ENCODE measurements at places on chromosomes 3 and 15.

DNA sequence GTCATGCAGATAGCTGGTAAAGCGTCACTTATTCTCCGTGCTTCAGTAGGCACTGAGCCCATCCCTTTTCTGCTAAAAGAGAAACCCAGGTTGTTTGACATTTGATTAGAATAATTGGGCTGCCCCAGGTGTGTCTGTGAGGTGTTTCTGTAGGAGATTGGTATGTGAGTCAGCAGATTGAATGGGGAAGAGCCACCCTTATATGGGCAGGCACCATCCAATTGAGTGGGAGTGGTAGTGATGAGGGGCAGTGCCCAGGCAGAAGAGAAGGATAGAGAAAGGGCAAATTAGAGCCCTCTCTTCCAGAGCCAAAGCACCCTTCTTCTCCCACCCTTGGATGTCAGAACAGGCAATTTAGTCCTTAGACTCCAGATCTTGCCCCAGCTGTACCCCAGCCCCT is 384.3 kb upstream of the GBE1 start:
- DNase-seq: no peak

- no peak for DNase-seq
These were observed 391.5 kb downstream of the ERC2 start for GRCh38 chr3:56076746-56077145.

- no peak for DNase-seq
These were observed 60.8 kb upstream of the ARHGEF3 start for GRCh38 chr3:56862352-56863062.

DNA sequence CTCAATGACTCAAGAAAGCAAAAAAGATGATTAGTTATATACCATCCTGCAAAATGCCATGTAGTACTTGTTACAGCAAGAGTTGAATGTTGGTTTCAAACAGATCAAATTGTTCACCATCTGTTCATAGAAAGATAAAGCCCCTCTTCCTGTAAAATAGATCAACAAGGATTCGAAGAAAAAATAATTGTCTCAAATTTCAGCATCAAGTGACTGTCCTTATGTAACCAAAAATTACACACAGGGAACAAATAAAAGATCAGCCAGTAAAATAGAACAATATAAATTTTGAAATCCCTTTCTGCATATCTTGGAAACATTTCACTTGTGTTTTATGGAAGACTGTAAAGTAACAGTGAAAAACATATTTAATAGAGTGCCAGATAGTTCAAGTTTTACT is 165.1 kb upstream of the STAC start:
- no peak for DNase-seq

- DNase-seq: no peak
These were observed 9.8 kb downstream of the PLA2G4E start for GRCh38 chr15:42011074-42011473.

DNA sequence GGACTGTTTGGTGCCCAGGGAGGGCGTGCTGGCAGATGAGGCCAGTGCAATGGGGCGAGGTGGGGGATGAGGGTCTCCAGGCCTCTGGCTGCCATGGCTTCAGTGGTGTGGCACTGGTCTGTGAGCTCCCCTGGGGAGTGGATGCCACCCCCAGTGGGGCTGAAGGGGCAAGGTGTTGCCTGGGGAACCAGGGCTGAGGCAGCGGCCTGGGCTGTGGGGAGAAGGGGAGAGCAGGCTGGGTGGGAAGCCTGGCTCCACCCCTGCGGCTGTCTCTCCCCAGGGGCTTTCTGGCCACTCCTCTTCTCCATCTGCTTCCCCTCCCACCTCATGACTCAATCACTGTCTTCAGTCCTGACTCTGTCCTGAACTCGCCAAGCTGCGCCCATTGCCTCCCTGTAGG is 88.4 kb upstream of the TLE3 start:
- no peak for DNase-seq

GRCh38 chr3:127821394-127821793 is 921 bp downstream of the MGLL start:
- no peak for DNase-seq

DNA sequence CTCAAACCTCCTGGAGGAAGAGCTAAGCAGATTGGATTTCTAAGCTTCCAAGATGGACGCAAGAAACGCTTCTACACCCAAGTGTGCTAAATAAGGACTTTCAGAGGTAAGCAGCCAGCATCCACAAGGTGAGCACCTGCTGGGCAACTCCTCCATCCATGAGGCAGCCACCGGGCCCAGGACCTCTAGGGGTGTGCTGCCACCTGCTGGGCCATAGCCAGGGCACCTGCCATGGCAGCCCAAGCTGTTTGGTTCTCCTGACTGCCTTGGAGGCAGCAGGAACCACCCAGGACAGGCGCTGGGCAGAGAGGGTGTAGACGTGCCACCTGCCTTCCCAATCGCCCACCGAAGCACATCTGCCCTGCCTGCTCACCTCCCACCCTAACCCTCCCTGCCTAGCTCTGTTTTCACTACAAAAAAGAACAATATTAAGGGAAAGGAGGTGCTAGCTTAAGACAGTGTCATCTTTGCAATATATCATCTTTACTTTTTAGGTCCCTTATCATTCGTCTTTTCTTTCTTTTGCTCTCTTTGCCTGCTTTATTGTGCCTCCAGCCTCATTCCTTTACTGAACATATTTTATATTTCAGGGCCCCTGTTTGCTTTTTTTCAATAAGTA is 12.9 kb downstream of the C15orf62 start:
- DNase-seq: peak; percentile 55

- no peak for DNase-seq
These were observed 244.0 kb upstream of the TBC1D5 start for GRCh38 chr3:17986348-17986816.

DNA sequence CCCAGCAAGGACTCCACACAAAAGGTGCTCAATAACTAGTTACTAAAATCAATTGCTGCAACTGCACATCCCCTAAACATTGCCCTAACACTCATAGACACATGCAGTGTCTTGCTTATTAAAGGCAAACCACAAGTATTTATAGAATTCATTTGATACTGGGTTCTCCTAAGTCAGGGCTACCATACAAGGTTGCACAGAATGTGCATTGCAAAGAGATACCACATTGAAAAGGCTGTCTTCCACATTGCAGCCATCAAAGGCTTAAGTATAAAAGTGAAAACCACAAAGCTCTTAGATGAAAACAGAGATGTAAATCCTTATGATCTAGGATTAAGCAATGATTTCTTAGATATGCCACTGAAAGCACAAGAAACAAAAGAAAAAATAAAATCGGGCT is 33.6 kb upstream of the TOPAZ1 start:
- DNase-seq: no peak

DNA sequence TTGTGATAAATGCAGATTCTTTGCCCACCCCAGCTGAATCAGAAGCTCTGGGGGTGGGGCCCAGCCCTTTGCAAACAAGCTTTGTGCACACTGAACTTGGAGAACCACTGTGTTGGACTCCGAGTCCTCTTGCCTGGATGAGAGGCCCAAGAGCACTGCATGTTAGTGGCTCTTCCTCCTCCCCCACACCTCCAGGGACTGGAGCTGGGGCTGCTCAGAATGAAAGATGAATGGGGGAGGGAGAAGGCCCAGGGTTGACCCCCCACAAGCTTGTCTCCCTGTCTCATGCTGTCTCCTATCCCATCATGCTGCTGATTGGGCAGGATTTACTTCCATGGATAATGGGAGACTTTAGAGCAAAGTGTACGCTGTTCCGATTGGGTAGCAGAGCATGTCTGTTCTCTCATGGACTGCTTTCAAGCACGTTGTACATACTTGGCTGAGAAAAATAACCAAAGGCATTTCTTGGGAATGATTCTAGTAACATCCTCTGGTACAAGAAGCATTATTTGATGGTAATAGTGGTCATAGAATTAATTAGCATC is 99.6 kb downstream of the PGPEP1L start:
- no peak for DNase-seq

GRCh38 chr3:108603691-108604090 is 14.2 kb downstream of the DZIP3 start:
- DNase-seq: no peak

DNA sequence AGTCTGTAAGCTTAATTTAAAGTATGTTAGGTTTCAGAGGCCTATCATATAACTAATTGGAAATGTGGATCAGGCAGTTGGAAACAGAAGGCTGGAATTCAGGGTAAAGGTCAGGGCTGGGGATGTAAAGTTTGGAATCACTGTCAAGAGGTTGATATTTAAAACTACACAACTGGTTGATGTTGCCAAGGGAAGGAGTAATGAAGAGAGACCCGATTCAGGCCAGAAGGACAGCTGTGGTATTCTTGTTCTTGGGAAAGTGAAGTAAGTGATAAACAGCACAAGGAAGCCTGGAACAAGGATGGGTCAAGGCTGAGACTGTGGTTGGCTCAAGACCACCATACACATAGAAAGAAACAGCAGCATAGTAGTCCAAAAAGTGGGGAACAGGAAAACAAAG is 654.2 kb downstream of the NTRK3 start:
- no peak for DNase-seq

Data from activated gamma-delta T cell (primary cell).